Stromal cell of bone marrow (primary cell): ENCODE measurements at places on chromosomes 3 and 15.

DNA sequence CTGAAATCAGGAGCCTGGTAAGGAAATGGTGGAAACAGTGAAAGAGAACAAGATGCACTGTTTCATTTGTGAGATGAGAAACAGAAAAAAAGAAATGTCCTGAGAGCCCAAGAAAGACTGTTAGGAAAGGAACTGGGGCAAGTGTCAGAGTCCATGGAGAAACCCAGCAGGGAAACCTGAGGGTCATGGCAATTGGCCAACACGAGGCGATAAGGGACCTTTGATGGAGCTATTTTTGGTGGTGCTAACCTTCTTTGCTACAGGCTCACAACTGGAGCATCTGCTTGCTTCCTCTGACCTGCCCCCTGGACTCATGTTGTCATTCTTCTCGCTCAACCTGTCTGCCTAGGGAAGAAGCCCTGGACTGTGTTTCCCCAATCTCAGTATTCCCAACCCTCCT is 4.2 kb upstream of the TMEM41A start:
- DNase-seq, result no peak

- no peak for DNase-seq
Observed at GRCh38 chr3:189689625-189690024, 58.4 kb downstream of the TP63 start.

GRCh38 chr3:109696932-109697331 is 359.6 kb upstream of the DPPA4 start:
- DNase-seq, result no peak

DNA sequence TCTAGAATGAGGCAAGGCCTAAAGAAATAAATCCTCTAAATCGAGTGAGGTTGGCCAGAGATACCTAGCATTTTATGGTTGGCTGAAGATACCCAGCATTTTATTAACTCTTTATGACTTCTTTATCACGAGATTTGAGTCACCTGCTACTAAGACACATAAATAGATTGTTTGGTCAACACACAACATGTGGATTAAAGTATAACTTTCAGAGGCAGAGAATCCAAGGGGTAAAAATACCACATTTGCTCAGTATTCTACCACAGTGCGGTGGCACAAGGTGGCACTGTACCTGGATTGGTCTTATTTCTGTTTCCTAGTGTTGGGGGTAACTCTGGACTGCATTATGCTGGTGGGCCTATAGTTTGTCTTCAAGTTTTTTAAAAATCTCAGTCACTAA is 27.0 kb upstream of the VILL start:
- DNase-seq, result no peak

DNA sequence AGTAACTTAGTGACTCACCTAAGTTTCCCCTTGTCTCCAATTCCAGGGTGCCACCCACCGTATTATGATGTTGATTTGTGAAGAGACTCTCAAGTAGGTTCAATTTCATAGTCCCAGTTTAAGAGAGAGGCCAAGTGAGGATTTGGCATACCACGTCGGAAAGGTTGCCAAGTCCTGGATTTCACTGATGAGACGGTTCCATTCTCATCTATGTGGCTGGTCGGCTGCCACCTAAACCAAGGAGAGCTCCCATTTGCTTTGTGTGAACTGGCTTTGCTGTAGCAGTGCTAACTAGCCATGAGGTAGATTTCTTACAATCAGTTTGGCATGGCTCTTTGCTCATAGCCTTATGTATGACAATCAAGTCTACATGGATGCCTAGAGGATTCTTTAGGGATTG is 653.6 kb downstream of the NLGN1 start:
- no peak for DNase-seq

GRCh38 chr3:45781271-45781670 is 15.1 kb downstream of the SLC6A20 start:
- no peak for DNase-seq

- no peak for DNase-seq
Observed at GRCh38 chr15:57333487-57333886, 42.8 kb upstream of the CGNL1 start.

- no peak for DNase-seq
Observed at GRCh38 chr3:50124052-50124799, 30.9 kb upstream of the SEMA3F start.

DNA sequence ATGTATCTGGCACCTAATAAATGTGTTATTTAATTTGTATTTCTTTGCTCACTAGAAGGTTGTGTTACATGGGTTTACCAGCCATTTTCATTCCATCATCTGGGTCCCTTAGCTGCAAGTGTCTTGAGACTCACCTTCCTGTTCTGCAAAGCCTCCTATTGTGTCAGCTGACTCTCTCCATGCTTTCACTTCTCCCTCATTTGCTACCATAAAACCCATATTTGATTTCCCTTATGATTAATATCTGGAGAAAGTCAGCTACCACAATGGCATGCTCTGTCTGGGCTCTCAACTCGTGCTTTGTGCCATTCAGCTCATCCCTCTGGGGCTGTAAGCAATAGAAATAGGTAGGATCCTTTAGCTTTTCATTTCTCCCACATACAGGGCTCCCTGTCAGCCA is 79.5 kb upstream of the EIF1B start:
- no peak for DNase-seq

GRCh38 chr15:74624020-74624602 is 8.5 kb downstream of the CLK3 start:
- no peak for DNase-seq

DNA sequence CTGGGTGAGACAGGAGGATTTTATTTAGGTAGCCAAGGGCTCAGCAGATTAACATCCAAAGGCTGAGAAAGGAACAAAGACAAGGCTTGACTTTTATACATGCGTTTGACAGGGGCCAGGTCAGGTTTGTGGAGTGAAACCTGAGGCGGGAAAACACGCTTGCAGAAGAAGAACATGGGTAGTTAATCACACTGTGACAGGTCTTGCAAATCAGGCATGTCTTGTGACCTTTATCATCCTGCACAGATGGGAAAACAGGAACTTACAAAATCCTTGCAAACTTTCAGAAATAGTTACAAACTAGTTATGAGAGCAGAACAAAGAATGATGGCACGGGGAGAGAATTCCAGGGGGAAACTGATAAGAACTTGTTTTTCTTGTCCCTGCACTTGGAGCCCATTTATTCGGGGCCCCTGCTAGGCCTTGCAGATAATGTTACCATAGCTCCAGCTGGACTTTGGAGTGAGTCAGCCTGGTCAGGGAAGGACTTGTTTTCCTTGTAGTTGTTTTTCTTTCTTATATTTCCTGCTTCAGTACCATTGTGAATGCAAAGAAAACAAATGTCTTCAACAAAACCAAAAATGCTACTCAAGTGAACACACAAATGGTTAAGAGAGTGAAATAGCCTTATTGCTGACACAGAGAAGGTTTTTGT is 965.9 kb upstream of the ROBO1 start:
- peak; percentile 18 for DNase-seq

DNA sequence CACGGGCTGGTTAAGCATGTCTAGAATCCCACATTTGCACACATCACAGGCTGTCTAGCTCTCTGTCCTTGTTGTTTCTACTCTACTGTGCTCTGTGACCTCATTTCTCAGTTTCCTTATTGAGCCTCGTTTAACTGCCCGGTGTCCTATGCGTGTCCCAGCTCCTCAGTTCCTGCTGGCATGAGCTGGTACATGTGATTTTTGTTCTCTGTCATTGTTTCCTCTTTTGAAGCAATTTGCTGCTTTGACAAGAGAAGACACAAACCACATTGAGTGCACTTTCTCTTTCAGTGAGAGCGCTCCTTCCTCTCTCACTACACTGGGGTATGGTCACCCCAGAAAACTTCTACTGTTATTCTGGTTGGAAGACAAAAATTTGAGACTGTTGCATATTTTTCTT is 563.5 kb downstream of the PDCD6IP start:
- no peak for DNase-seq

GRCh38 chr3:183172051-183172639 is 9.6 kb upstream of the LAMP3 start:
- DNase-seq, result no peak

DNA sequence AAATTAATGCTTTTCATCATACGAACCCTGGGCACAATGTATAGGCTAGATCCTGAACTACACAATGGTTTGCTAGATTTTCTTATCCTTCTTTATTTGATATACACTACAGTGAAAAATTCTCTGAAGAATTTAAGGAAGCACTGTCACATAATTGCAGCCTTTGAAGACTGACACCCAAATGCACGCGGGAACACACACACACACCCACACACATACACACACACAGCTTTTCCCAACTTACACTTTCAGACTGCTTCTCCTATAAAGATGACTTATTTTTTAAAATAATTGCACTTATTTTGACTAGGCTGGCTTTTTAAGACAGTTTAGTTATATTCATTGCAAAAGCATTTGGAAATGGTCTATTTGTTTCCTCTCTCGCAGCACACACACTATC is 70.0 kb upstream of the LRRN1 start:
- DNase-seq, result no peak

GRCh38 chr3:182436547-182436946 is 356.8 kb upstream of the ATP11B start:
- no peak for DNase-seq

GRCh38 chr3:11634081-11634635 is 9.6 kb downstream of the VGLL4 start:
- DNase-seq, result no peak

DNA sequence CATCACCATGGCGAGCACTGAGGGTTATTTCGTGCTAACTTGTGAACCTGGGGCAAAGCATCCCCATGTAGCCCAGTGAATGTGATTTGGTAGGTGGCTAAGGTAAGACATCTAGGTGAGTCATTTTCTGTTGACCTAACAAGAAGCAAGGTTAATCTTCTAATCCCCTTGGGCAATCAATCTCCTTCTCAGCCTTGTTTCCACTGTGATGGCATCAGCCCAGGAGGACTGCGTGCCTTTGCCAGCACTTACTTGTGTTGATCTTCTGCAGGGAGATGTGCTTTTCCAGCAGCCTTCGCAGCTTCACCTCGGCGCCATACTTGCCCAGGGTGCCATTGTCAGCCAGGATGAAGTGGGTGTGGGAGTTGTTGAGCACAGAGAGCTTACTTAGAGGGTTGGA is 35.7 kb downstream of the TRPM1 start:
- no peak for DNase-seq

DNA sequence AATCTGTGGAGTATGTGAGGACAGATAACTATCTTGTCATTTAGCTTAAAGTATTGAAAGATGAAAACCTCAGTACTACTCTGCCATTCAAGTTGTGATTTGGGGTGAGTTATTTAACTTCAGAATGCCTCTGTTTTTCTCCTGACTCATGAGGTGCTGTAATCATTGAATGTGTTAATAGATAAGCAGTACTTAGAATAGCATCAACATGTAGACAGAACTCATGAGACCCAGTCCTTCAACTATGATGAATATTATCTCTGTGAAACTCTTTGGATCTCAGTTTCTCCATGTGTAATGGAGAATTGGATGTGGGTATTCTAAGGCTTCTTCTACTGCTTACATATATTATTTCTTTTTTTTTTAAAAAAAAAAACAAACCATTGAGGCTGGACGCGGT is 431.4 kb downstream of the GRM7 start:
- no peak for DNase-seq

GRCh38 chr15:60135961-60136360 is 131.8 kb downstream of the FOXB1 start:
- DNase-seq, result no peak

DNA sequence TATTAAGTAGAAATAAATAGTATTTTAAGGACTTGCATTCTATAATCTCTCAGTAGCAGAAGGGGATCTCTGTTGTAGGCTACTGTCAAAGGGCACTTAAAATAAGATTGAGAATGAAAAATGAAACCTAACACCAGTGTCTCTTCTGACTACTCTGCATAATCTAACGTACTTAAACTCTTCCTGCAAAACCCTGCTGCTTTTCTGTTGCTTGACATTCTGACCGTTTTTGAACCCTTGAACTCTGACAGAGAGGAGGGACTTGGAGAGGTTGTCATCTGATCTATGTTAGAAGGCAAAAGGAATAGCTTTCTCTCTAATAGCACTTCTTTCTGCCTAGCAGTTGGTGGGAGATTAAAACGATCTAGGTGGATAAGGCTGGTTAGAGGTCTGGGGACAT is 204.6 kb downstream of the ZIC1 start:
- no peak for DNase-seq

DNA sequence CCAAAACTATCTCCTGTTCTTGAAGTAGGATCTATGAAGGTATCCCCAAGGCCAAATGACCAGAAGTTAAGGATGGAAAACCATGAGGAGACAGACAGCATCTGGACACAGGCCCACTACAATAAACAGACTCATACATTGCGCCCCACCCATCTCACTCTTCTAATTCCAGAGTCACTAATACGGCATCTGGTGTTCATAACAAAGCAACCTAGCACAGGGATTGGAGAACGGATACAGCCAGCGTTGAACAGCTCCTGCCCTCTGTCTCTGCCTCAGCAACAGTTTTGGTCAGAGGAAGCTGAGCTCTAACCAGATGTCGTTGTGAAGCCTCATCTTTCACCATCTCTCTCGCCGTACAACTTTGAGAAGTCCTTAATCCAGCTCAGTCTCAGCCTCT is 44.5 kb upstream of the CCDC80 start:
- peak; percentile 37 for DNase-seq

GRCh38 chr15:39432026-39432425 is 148.9 kb upstream of the THBS1 start:
- DNase-seq, result no peak
